ENCODE measurements at places on chromosomes 2 and 18.

DNA sequence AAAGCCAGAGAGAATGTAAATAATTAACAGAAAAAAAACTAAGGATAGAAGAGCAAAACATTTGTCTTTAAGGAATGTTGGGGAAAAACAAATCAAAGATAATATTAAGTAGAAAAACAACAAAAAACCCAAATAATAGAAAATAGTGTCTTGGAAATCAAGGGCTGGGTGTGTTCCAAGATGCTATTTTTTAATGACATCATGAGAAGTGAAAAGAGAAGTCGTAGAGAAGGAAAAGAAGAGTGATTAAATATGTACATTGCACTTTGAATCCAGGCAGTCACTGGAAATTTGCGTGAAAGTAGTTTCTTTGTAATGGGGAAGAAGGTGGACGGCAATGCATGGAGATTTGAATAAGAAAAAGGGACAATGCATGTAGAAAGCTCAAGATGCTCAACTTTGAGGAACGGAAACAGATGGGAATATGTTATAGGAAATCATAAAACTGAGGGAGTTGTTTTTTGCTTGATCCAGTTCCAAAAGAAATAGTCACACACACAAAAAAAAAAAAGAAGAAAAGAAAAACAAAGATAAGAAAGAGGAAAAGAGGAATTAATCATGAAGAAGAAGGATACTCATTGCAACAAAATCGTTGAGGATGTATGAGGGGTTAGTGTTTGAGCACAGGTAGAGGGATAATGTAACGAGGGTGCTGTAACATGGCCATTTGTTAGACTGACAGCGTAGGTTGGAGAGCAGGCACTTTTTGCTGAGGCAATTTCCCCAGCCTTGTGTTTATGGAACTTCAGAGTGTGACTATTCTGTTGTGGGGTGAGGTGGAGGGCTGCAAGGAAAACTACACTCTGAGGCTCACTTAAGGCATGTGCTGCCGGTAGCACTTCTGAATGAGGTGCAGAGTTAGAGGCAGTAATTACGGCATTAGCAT, 184.1 kb downstream of the CALCRL start:
- no peak for DNase-seq

DNA sequence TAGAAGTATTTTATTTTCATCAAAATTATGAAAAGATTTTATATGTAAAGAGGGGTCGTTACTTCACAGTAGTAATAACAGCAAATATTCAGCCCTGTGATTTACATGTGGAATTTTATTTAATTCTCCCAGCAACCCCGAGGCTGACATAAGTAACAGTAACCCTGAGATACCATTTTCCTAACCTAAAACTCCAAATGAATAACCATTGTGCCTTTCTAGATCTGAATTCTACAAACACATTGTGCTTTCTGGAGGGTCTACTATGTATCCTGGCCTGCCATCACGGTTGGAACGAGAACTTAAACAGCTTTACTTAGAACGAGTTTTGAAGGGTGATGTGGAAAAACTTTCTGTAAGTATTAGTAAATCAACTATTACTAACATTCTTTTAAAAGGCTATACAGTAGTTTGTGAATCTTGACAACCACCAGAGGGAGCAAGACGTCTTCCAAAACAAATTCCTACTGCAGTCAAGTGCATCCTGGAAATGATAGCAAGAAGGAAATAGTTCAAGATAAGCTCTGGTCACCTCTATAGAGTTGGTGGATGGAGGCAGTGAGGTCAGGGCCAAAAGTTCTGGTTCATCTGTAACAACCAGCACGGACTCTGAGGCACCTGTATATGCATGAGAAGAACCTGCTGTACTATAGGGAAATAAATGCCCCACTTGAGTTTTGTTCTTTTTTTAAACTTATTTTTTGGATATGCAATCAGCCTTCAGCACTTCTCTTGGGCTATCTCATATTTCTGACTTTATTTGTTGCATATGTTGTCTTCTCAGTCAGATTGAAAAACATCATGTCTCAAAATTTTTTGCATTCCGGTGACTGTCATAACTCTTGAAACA, 37.4 kb downstream of the ACTR2 start:
- DNase-seq, result peak; percentile 64

DNA sequence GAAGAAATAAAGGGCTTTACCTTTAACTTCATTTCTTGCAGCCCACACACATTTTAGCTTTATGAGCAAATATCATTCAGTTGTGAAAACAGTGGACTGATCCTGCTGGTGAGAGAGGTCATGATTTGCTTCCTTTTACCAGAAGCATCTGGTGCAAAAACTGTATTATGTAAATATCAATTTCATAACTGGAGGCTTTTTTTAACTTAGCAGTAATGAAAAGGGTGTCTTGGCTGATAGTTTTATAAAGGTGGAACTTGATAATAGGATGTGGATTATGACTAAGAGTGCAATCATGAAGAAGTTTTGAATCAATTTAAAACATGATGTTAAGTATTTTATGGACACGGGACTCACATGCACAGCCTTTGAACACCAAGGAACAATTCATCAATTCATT, 304.4 kb downstream of the GULP1 start:
- DNase-seq, result no peak

DNA sequence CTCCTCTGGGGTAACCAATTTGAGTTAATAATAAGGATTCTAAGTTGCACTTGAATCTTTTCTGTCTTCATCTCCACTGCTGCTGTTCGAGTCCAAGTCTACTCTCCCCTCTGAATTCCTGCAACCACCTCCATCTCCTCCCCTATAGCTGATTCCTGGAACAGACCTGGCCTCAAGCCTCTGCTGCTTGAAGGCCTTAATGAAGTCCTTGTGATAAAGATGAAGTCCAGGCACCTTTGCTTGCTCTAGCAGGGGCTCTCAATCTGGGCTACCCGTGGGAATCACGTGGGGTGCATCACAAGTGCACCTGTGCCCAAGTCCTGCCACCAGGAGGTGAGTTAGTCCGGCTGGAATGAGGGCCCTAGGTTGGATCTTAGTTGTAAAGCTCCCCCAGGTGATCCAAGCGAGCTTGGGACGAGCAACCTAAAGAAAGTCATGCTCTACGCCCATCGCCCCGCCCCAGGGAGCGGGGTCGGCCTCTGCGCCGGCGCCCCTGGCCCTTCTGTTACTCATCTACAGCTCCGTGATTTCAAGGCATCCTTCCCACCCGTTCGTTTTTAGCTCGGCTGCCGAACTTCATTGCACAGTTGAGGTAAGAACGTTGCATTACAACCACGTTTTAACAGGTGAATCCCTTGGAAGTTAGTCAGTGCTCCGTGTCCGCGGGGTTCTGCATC, 905 bp upstream of the IAH1 start:
- no peak for DNase-seq

GRCh38 chr2:149538138-149538833, 49.3 kb downstream of the MMADHC start:
- DNase-seq, result no peak

- DNase-seq, result no peak
Observed at GRCh38 chr18:57863706-57864105, 60.6 kb upstream of the ATP8B1 start.

Data from HTR-8/SVneo (cell line).